RKO (cell line): ENCODE measurements at places on chromosomes 7 and 10.

DNA sequence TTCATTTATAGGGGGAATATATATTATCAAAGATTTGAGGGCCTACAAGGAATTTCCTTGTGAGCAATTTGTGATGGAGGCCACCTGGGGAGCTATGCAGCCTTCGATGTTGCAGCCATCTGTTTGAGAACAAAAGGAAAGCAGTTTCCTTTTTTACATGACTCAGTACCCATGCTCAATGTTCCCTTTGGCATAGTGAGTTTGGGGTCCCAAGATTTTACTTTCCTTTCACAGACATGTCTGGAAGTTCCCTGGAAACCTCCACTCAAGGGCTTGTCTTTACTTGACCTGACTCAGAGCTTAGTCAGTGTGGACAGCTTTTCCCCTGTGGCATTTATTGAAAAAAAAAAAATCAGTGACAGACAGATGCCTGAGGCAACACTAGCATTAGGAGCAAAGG, 73.5 kb upstream of the VIPR2 start:
- DNase-seq = no peak

- no peak for DNase-seq
Measured at GRCh38 chr10:84353052-84353803, 24.8 kb downstream of the CCSER2 start.

DNA sequence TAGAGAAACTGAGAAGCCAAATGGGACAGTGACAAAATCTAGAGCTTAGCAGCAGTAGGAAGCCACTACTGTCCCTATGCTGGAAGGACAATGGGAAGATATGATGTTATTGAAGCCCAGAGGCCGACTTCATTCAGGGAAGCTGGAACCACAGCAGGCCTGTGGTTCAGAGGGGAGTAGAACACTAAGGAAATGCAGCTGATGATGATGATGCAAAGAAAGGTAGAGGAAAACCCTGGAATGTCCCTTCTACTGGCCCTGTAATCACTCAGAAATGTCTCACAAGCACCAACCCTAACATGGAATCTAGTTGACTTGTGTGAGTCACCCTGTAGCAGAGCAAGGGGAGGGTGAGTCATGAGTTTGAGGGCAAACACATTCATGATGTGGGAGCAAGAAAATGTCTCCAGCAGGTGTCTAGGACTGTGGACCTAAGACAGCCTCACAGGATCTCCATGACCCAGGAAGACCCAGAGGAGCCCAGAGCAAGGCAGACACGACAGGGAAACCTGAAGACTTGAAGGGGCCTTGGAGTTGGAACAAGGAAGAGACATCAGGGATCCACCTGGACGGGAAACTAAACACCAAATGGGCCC, 37.0 kb upstream of the LRRC17 start:
- DNase-seq = peak; percentile 97

DNA sequence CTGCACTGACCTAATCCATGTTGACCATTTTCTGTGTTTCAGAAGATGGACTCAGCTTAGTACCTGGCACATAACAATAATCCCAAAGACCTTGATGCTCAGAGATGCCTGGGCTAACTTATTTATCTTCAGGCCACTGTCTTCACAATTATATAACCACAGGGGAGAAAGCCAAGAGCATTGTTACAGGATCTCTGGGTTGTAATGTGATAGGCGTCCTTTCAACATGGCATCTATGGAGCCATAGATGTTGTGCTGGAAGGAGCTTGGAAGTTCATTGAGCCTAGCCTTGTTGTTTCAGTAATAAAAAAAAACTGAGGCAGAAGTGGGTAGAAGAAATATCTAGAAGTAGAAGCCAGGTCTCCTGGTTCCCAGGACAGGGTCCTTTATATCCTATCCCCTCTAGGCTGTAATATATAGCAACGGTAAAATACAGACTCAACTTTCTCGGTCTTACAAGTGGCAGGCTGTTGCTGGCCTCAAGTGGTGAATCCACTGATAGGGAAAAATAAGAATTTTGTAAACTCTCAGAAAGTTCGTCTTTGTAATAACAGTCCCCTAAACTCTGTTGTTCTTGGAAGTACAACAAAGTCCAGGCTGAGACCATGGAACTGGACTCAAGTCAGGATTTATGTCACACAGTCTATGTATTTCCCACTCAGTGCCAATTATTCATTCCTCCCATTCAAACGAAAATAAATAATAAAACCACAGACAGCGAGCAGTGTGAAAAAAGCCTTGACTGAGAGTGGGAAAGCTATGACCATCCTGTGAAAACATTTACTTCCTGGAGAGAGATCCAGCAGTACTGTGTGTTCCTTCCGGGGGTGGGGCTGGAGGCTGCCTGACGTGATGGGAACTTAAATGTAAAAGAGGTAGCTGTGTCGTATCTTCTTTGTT, 277.6 kb downstream of the REEP3 start:
- no peak for DNase-seq

GRCh38 chr7:116167177-116167576, 43.2 kb upstream of the TES start:
- DNase-seq = no peak

DNA sequence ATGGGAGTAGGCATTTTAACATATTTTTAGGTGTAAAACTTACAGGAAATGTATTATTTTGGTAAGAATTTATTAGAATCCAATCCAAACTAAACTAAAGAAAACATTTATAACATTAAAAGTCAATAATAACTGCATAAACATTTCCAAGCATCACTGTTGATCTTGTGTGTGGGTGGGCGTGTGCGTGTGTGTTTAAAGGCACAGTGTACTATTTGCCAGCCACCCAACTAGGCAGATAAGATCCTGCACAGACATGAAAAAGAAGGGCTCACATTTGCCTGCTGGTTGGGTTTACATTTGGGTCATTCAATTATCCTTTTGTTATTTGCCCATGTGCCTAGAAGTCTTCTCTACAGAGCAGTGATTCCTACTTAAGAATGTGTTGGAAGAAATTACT, 31.0 kb upstream of the WNT16 start:
- no peak for DNase-seq

DNA sequence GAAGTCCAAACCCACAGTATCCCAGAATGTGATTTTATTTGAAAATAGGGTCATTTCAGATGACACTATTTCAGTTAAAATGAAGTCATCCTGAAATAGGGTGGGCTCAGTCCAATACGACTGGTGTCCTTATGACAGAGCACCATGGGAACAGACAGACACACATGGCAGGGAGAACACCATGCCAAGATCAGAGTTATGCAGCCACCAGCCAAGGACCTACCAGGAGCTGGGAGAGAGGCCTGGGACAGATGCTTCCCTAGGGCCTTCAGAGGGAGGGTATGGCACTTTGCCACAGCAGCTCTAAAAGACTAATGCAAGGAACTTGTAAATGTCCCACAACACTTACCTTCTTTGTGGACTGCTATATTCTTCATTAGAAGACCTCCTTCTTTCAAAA, 226.5 kb downstream of the NEBL start:
- DNase-seq = no peak

- DNase-seq = no peak
Measured at GRCh38 chr7:137873524-137873923, 26.8 kb upstream of the DGKI start.

- no peak for DNase-seq
Measured at GRCh38 chr7:158705234-158705850, 738 bp upstream of the NCAPG2 start.

DNA sequence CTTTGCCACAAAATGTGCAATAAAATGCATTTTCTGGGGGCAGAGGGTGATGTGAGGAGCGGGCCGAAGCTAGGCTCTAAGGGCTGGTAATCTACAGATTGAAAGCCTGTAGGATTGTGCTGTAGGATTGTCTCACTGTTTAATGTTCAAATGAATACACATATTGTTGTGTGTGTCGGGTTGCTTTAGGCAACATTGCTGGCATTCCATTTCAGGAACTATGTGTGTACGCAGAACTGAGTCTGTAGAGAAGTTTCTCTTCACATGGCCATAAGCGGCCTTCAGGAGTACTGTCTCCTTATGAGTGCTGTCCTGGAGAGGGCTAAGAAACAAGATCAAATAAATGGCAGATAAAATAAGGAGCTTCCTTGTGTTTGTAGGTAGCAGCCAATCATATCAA, 540.2 kb downstream of the GATA3 start:
- no peak for DNase-seq

DNA sequence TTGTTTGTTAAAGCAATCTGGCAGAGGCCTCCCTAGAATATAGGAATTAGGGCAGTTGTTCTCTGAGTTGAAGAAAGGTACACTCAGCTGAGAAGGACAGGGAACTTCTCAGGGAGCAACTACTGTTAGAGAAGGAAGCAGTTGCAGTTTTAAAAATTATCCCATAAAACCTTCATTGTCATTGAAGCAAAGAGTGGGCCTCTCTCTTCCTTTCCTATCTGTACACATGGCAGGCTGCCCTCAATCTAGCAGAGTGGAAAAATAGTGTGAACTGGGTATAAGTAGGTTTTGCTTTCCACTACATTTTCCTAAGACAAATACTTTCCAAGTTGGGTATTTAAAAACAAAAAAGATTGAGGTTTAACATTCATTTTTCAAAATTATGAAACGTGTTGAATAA, 236.7 kb upstream of the KLF14 start:
- no peak for DNase-seq

DNA sequence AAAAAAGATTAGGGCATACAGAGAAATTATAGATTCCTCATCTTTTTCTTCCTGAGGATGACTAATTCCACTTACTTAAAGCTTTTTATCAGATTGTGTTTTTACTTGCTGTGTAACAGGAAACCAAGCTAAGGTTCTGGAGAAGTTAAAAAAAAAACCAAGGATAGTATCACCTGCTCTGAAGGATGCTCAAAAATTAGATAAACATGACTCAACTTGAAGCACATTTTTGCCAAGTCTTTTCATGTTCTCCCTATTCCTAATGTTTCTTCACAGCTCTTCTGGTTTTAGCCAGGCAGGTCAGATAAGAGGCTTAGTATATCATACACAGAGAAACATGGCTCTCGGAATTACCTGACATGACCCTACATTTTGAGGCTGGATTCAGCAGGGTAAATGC, 90.3 kb downstream of the CPEB3 start:
- no peak for DNase-seq

GRCh38 chr10:21510241-21511094, 15.0 kb downstream of the SKIDA1 start:
- DNase-seq = no peak

- no peak for DNase-seq
Measured at GRCh38 chr10:95831076-95831475, 75.1 kb downstream of the ENTPD1 start.

GRCh38 chr10:112601214-112602090, 154.4 kb downstream of the VTI1A start:
- DNase-seq = no peak

DNA sequence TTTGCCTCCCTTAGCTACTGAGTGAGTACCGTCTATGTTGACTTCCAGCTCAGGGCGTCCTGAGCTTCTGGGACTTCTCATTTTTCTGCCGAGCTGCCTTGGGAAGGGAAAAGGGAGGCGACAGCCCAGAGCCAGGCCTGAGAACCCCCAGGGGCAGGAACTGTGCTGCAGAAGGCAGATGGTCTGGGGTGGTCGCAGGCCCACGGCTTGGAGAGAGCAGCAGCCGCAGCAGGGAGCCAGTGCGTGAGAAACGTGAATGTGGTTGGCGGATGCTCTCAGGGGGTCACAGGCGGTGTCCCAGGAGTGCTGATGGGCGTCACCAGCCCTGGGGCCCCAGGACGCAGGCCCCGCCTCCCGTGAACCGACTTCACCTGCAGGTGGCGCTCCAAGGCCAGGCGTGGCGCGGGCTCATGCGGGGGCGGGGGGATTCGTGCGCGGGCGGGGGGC, 9.2 kb upstream of the PWWP2B start:
- no peak for DNase-seq
